IPS DF 6.9 (cell line): ENCODE measurements at places on chromosomes 3 and 15.

GRCh38 chr15:45132844-45133560 lies 3.2 kb downstream of the DUOX1 start:
- no peak for DNase-seq

DNA sequence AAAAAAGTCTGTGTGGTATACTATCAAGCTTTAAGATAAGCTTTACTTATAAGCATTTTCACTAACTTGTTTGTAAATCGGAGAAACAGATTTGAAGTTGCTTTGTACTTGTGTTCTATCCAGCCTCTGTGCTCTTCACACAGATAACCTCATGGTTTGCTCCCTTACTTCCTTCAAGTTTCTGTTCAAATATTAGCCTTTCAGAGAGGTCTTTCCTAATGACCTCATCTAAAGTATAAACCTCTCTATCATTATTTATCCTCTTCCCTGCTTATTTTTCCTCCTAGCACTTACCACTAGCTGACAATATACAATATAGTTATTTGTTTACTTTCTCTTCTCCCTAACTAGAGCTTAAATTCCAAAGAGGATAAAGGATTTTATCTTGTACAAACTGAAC lies 180.0 kb downstream of the CBLB start:
- no peak for DNase-seq

- DNase-seq, result no peak
These were observed 36.4 kb downstream of the ZMAT3 start for GRCh38 chr3:179035232-179035631.

DNA sequence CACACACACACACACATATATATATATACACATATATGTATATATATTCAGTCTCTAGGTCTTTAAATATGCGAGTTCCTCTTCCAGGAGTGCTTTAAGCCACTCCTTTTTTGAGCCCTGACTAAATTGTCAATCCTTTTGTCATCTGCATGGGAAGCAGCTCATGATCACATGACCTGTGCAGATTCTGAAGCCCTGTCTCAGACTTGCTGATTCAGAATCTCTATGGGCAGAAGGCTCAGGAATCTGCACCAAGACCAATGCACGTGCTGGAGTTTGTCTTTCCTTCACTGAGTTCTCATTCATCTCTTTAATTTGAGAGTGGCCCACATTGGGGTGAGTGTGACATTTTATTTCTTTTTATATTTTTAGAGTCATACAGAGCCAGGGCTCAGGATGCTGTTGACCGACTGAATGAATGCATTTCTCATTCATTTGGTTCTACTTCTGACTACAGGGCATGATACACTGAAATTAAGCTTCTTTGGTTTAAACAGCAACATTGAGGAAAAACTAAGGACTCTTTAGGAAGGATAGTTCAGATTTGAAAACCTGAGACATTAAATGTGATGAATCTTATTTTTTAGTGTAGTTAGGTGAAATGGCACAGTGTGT lies 307.5 kb downstream of the EDEM1 start:
- DNase-seq, result no peak

- no peak for DNase-seq
These were observed 3.4 kb upstream of the TLR9 start for GRCh38 chr3:52228751-52229291.

GRCh38 chr3:170867143-170867937 lies 2.7 kb downstream of the RPL22L1 start:
- no peak for DNase-seq

GRCh38 chr3:173796890-173797289 lies 399.3 kb downstream of the NLGN1 start:
- DNase-seq, result no peak

GRCh38 chr3:10783360-10784351 lies 32.4 kb upstream of the SLC6A11 start:
- DNase-seq, result peak; percentile 27

- no peak for DNase-seq
These were observed 9.2 kb upstream of the GRK7 start for GRCh38 chr3:141754032-141754431.

DNA sequence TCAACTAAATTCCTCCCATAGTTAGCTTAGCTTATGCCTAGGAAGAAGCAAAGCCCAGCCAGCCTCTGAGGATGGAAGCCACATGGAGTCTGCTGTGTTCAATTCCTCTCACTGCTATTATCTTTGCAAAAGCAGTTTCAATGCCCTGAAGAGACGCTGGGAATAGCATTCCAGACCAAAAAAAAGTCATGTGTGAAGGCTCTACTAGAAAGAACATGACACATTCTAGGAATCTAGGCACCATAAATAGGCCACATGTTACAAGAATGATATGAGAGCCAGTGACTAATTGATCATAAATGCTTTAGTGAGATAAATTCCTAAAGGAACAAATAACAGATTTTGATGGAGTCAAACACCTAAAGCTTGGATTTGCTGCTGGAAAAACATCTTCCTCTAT lies 800.8 kb downstream of the TUSC7 start:
- DNase-seq, result no peak

DNA sequence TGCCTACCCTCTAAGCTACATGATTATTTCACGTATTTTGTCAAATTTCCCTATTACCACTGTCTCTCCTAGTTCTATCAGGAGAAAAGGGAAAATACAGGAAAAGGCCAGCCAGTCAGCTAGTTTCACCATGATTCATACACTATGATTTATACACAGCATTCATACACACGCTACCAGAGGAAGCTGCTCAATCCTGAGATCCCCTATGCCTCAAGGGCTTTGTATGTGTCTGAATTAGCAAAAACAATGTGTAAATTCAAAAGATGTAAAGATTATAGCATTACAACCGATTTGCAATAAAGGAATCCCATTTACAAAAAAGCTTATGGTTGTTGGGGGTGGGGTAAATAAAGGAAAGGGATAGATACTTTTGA lies 3.1 kb upstream of the ACKR4 start:
- DNase-seq, result no peak

DNA sequence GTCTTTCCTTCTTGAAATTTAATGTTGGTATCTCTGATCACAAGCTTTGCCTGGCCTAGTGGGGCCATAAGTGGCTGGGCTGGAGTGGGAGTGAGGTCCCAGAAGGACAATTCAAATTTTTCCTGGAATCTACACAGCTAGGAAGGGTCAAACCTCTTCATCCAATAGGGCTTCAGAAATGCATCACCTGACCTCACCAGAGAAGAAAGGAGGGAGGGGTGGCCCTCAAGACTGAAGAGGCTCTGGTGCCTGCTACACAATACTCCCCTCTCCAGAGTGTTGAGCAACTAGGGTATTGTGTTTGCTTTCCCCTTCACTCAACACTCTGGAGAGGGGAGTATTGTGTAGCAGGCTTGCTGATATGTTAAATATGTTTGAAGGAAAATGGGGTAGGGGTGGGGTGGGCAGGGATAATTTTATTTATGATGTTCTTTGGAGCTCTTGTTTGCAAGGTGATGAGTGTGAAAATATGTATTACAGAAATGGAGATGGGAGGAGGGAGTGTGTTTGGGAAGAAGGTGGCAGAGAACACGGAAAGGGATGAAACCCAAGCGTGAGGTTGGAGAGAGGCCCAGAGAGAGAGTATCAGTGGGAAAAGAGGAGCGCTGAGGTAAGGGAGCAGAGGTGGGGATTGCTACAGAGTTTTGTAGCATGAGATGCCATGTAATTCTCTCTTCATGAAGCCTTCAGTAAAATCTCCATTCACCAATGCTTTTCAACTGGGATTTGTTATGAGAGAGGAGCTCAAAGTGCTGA lies 5.7 kb upstream of the KLHL24 start:
- no peak for DNase-seq
